ENCODE measurements at places on chromosomes 5 and 9.

DNA sequence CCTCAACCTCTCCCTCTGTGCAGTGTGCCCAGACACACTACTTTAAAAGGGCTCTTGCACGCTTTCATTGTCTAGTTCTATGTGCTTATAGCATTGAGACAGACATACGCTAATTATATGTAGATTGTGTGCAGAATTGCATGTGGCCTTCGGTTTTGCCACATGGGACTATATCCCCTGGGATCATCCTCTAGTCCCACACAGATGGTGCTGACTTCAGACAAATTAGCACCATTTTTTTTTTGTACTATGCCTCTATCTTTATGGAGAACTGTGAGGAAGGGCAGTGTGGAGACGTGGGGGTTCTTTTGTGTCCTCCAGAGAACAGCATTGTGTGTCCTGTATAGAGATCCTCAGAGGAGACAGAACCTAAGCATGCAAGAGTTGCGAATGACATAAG, 29.3 kb downstream of the PAPPA start:
- no peak for DNase-seq

DNA sequence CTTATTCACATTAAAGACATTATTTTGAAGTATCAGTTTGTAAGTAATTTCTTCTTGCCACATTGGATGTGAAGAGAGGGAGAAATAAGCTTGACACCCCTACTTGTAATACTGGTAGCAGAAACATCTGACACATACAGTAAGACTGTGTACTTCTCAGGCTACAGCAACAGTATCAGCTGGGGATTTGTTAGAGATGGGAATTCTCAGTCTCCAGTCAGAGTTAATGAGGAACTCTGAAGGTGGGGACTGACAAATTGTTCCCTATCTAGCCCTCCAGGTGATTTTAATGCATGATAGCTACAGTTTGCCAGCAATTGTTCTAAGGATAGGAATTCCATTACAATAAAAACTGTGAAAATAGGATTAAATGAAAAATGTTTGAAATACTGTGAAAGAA, 524.8 kb downstream of the PRR16 start:
- no peak for DNase-seq

DNA sequence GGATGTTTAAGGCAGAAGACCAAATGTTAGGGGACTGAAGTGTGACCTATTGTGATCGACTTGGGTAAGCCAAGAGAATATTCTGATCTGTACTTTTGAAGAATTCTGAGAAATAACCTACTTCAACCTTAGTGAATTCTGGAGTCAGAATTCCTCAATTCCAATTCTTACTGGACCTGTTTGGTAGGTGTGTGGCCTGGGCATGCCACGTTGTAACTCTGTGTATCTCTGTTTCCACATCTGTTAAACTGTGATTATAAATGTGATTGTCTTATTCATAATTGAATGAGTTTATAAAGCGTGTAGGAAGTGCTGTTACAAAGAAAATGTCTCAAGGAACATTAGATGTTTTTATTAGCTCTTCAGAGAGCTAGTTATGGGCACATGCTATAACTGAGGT, 64.5 kb downstream of the TUSC1 start:
- no peak for DNase-seq

GRCh38 chr9:113476511-113476916, 13.0 kb downstream of the RGS3 start:
- no peak for DNase-seq

GRCh38 chr9:84834426-84834825, 164.9 kb downstream of the NTRK2 start:
- no peak for DNase-seq

GRCh38 chr9:90641884-90642487, 638 bp downstream of the DIRAS2 start:
- DNase-seq = no peak

DNA sequence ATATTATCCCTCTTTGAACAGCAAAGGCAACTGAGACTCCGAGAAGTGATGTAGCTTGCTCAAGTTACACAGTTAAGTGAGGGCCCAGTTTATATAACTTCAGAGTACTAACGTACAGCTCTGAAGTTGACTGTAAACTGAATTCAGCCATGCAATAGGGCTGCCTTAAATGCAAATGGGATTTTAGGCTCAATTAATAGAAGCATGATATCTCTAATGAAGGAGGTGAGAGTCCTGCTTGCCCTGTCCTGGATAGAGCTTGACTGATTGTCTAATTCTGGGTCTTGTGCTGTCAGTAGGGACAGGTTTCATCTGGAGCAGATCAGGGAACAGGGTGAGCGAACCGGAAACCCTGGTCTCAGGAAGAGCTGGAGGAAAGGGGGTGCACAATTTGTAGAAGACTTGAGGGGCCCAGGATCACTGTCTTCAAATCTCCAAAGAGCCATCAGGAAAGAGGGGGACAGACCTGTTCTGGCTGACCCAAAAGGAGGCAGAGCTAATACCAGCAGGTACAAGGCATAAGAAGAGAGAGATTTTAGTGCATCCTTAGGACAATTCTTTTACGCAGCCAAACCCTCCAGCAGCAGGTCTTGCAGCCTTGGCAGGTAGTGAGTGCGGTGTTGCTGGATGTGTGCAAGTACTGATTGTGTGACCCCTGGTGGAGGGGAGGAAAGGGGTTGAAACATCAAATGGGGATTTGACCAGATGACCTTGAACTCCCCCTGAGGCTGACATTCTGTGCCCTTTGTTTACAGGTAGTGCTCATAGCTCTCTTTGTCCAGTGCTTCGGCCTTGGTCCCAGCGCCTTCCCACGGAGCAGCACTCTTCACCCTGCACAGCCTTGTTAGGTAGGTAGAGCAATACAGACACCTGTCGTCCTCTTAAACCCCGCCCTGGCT, 13.0 kb downstream of the GSN start:
- DNase-seq = no peak

DNA sequence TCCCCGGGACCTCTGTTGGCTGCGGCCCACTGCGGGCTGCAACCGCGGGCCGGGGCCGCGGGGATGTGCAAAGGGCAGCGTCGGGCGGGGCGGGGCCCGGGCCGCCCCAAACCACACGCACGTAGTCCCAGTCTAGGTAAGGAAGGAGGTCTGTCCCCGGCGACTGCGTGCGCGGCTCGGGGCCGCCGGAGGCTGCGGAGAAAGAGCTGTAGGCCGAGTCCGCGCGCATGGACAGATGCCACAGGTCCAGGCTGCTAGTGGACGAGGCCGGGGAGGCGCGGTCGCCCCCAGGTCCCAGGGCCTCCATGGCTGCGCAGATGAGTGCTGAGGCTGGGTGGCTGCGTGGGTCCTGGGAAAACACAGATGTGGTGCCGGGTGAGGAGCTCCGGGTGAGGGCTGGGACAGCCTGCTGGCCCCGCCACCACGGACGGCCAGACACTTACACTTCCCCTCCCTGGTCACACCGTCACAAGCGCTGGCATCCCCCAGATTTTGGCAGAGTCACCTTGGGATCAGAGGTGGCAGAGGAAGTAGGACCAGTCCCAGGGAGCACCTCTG, 4.5 kb downstream of the SHROOM1 start:
- DNase-seq = no peak

DNA sequence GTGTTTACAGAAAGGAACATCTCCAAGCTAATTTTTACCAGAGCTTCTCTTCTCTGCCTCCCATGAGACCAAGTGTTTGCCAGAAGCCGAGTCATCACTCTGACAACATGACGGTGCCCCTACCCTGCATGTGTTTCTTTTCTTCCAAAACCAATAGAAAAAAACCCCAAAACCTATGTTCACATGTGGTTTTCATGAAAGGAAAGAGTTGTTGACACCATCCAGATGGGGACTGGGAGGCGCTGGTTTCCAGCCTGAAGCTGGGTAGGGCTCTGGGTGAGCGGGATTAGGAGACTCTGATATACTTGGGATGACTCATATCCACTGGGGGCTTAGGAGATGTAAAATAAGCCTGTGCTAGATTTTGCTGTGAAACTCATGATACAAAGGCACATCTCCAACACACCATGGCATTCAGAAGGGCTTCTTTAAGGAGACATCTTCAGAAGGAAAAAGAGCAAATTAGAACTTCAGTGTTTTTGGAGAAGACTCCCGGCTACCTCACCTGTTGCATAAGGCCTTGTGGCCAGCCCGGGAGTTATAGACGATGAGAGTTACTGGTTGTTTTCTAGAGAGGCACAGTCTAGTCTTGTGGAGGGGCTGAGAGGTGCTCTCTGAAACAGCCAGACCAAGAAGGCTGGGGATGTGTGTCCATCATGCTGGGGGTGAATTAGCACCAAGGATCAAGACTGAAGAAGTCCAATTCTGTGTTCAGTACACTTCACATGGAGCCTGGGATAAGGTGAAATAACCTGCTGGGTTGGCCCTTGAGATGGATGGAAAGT, 108.9 kb upstream of the LHFPL2 start:
- no peak for DNase-seq

- no peak for DNase-seq
Measured at GRCh38 chr5:180639741-180640610, 9.4 kb downstream of the FLT4 start.

GRCh38 chr9:70613024-70613768, 198.7 kb upstream of the KLF9 start:
- DNase-seq = no peak

DNA sequence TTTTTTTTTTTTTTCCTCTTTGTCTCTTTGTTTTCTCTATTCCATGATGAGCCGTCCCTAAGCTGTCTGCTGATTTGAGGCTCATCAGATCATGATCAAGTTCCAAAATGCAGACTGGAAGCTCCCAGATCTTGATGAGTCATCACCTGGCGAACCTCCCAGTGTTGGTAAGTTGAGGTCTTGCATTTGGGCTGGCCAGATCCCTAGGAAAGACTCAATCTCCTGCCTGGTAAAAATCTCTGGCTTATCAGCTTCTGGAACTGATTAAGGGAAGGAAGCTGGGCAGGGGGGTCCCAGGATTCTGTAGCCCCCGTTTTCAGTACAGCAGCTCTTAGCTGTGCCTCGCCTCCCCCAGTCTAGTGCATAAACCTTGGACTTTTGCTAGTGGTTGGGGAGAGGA, 69.0 kb downstream of the TSPAN17 start:
- DNase-seq = peak; percentile 75

DNA sequence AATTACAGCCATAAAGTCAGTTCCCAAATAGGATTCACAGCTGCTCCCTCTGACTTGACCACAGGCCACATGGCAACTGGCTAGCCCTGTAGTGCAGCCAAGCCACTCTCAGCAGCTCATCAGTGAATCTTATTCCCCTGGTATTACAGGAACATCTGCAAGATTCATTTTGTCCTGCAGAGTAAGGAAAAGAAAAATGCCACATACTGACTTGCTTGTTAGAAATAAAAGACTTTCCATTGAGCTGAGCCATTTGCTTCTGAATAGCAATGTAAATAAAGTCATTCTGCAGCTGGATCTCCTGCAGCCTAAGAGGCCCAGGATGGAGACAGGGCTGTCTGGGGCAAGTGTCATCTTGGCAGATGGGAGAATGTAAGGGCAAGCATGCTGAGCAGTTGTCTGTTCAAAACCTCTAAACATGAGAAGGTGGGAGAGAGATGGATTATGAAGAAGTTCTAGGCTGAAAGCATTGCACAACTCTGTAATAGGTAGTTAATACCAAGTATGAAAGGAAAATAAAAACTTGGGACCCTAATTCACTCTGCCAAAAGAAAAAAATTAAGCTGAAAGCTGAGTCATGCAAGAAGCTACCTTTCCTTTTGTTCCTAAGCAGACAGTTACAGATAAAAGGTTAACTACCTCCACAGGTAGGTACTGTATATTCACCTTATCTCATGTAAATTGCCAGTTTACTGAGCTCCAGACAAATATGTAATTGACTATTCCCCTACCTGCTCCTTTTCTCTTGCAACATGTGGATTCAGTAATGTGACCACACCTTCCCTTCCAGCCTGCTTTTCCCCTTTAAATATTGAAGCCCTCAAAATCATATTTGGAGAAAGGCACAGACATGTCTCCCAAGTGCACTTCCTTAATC, 244.4 kb upstream of the RAI14 start:
- DNase-seq = peak; percentile 46

DNA sequence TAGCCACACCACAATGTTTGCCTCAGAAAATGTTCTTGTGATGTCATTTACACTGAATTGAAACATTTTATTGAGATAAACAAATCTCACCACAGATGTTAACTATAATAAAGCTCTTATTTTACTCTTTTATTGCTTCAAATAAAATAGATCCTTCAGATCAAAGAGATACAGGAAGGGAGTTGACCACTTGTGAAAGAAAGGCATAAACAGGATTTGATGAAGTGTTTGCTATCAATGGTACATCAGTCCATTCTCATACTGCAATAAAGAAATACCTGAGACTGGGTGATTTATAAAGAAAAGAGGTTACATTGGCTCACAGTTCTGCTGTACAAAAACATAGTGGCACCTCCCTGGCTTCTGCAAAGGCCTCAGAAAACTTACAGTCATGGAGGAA, 40.2 kb upstream of the OR13F1 start:
- DNase-seq = no peak

- DNase-seq = no peak
Measured at GRCh38 chr5:83475935-83476814, 4.6 kb downstream of the VCAN start.

- DNase-seq = no peak
Measured at GRCh38 chr9:105436783-105437182, 11.1 kb upstream of the FSD1L start.

DNA sequence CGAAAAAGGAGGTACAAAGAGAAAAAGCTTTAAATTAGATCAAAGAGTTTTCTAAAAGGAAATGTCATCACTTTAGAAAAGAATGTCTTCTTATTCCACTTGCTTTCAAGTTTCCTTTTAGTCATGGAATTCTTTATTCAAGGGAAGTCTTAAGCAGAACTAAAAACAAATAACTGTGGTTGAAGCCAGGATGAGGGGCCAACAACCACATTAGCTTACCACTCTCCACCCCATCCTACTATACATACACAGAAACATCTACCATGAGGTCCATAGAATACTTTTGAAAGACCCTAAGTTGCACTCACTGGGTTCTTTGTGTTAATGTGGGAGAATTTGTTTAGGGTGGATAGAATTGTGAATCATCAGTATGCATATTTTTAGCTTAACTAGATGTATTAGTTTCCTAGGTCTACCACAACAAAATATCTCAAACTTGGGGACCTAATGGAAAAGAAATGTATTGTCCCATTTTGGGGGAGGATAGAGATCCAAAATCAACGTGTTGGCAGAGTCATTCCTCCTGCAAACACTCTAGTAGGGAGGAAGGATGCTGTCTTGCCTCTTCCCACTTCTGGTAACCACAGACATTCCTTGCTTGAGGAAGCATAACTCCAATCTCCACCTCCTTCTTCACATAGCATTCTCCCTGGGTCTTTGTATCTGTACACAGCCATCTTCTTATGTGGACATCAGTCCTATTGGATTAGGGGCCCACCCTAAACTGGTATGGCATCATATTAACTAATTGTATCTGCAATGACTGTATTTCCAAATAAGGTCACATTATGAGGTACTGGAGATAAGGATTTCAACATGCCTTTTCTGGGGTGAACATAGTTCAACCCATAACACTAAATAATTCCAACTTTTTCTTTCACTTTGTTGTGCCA, 239.4 kb downstream of the LURAP1L start:
- DNase-seq = no peak

All from NCI-H345 (cell line).